ENCODE measurements at places on chromosomes 7 and 10.
A peak's percentile ranks its signal among the peaks of the same experiment; 100 is the strongest.

- no peak for DNase-seq
Measured at GRCh38 chr7:115274-115911, 77.0 kb upstream of the FAM20C start.

- no peak for DNase-seq
Measured at GRCh38 chr10:6305401-6306321, 102.9 kb downstream of the PFKFB3 start.

DNA sequence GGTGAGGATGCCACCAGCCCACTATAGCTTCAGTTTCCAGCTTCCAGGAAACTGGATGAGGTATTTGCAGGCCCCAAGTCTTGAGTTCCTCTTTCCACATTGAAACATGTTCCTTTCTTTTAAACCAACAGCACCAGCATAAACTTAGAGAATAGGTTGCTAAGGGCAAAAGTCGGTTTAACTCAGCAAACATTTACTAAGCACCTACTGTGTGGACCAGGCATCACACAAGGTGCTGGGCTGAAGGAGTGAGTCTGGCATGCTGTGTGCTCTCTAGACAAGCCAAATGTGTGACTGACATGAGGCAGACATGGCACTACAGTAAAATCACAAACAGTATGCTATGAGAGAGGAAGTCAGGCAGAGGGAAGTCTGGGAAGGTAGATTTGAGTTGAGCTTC is 11.0 kb upstream of the RASSF4 start:
- no peak for DNase-seq

DNA sequence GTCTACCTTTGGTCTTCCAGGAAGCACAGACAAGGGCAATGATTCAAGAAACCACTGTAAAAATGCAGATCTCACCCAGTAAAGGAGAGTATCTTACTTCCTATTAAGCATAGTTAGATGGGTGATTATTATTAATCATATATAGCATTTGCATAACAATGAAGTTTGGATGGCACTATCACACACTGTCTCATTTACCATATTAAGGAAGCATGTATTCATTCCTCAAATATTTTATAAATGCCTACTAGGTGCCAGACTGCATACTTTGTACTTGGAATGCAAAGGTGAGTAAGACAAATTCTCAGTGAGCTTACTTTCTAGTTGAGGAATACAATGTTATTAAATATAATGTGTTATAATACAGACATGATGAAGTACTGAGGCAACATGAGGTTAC is 53.9 kb upstream of the SKAP2 start:
- no peak for DNase-seq

GRCh38 chr10:60894786-60895185 is 49.2 kb downstream of the RHOBTB1 start:
- peak; percentile 35 for DNase-seq

- DNase-seq = peak; percentile 73
Measured at GRCh38 chr7:142516038-142516501, 233.2 kb upstream of the PRSS1 start.

- no peak for DNase-seq
Measured at GRCh38 chr10:121302541-121303180, 295.6 kb downstream of the FGFR2 start.

DNA sequence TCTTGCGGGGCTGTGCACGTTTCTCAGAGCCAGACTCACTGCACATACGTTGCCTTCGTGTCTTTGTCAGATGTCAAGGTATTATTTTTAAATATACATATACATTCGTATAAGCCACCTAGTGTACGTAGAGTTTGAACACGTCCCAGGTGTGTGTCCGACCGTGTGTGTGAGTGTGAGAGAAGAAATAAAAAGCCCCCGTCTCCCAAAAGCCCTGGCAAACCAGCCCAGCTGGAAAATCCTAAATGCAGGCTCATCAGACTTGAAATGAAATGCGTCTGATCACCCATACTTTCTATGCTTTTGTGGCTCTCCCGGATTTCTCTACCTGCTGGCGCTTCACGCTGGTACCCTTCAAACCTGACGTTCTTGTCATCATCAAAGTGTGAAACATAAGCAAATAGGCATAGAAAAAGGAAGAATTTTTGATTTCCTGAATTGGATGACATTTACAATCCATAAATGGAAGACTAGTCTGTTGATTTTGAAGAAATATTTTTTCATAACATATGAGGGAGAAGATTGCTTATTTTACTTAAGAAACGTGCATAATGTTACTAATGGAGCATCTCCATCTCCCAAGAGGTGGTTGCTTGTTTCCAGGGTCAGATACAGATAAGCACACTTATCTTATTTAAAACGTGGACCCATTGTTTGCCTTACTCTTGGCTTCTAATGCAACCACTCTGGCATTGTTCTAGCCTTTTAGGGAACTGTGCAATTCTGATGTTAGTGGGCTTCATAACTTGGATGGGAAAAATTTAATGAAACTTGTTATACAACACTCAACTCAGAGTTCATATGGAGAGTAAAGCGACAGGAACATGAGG is 971 bp downstream of the PRKG1 start:
- DNase-seq = no peak

DNA sequence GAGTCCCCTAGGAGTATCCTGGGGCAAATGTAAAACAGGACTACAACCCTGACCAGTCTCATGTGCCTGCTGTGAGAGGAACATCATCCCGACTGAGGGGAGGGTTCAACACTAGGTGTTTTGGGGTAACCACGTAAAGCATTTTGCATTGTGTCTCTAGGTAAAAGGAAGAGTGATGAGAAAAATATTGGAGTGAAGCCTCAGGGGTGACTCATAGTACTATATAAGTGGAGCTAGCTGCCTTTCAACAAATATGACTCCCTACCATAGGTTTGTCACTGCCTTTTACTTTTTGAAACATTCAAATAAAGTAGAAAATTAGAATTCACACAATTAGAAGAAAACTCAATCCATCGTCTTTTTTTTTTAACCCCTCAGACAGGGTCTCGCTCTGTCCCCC is 2.6 kb upstream of the CAMK2G start:
- no peak for DNase-seq

GRCh38 chr7:100590077-100590737 is 4.1 kb downstream of the FBXO24 start:
- DNase-seq = no peak

GRCh38 chr10:127618797-127619196 is 69.7 kb downstream of the NPS start:
- no peak for DNase-seq

- no peak for DNase-seq
Measured at GRCh38 chr7:67422601-67423000, 426.0 kb downstream of the TYW1 start.

DNA sequence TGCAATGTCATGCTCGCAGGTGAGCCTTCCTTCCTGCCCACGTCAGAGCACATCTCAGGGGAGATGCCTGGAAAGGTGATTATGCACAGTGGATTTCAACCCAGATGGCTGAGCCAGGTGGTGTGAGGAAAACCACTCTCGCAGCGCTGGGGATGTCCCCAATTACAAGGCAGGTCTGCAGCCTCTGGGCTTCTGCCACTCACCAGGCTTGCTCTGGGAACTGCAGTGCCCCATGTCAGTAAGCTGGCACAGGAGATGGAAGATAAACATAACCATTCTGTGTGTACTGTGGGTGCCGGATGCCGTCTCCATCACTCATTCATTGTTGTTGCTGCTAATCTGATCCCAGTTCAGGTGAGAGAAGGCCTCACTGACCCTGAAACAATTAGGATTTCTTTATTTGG is 222.9 kb upstream of the PITRM1 start:
- DNase-seq = no peak

GRCh38 chr10:2610946-2611345 is 456.4 kb upstream of the PFKP start:
- DNase-seq = no peak

DNA sequence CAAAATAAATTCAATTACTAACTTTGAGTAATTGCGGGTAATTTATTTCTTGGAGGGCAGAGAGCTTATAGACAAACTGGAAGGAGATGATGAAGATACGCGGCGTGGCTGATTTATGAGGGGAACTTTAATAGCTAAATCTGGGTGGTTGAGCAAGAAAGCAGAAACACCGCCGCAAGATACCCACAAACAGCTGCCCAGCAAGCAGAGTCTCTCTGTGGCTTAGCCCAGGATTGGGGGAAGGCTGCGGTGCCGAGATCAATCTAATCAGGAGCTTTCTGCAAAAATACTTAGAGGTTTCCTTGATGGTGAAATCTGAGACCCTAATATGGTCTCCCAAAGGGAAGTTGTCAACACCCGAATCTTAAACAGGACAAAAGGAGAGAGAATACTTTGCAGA is 94.9 kb upstream of the MGMT start:
- no peak for DNase-seq

DNA sequence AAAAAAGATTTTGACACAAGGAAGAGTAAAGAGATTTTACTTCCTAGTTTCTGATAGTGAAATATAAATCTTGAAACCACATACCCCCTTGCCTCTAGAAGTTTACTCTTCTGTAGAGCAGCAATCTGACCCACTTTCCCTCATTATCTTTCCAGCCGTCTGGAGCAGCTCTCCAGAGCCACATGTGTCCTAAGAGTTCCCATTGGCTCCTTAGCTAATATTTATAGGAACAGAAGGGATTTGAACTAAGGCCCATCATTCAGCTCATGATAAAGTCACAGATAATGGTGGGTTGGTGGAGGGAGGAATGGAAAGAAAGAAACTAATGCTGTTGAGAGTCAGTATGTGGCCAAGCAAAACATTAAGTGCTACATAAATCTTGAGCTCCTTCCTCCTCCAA is 121.8 kb downstream of the INHBA start:
- no peak for DNase-seq

GRCh38 chr7:125561006-125561405 is 631.4 kb upstream of the POT1 start:
- DNase-seq = no peak

DNA sequence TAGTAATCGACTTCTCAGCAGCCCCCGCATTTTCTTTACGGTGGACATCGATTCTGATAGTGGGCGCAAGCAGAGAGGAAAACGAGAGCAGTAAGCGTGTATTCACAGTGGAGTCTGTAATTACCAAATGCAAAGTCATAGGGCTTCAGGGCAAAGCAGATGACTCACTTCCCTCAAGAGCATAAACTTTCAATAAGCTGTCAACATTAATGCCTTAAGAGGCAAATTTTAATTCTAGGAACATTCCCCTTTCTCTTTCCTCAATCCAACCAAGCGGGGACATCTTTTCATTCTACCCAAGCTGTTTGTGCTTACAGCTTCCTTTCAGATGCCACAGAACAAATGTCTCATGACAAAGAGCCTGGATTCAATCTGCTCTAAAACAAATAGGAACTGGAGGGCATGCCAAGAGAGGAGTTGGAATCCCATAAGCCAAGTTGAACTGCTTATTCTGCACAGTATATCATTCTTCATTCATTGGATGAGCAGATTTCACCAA is 48.6 kb downstream of the MALSU1 start:
- peak; percentile 36 for DNase-seq

Measured in NCI-H1417 (cell line).